ENCODE measurements at places on chromosomes 7 and 10.

GRCh38 chr10:49286686-49287085 lies 12.3 kb upstream of the C10orf71 start:
- DNase-seq, result no peak

GRCh38 chr7:123791001-123791400 lies 42.2 kb upstream of the WASL start:
- DNase-seq, result no peak

DNA sequence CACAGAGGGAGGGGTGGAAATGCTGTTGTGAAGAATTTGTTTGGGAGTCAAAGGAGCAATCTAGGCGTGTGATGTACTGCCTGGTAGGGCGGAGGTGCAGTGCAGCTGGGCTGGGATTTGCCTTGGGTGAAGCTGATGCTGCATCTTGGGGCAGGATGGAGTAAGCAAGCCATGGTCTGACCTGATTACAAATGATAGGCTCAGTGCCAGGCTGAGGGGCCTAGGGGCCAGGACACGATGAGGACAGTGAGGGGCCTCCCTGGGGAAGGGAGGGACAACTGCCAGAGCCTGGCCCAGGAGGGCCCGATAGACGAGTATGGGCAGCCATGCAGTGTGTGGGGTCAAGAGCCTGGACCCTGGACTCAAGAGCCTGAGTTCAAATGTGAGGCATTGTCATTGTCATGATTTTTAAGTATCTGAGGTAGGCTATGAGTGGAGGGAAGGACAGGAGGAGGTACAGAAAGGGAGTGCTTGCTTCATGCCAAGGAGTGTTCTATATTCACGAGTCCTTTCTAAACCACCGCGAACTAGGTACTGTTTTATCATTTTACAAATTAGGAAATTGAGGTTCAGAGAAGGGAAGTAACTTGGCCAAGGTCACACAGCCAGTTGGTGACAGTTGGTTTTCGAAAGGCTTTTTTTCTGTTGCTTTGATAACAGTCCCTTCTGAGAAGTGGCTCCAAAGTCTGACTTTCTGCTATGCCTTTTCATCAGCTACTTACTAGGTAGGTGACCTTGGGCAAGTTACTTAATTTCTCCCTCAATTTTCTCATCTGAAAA lies 29.7 kb downstream of the HIF1AN start:
- DNase-seq, result no peak

GRCh38 chr7:133851411-133851810 lies 275.7 kb upstream of the LRGUK start:
- DNase-seq, result no peak

GRCh38 chr7:156752367-156753228 lies 112.0 kb downstream of the RNF32 start:
- DNase-seq, result no peak

- DNase-seq, result no peak
Measured at GRCh38 chr7:106729720-106730385, 68.9 kb upstream of the CCDC71L start.

GRCh38 chr7:141820067-141820466 lies 21.2 kb downstream of the PRSS37 start:
- no peak for DNase-seq

DNA sequence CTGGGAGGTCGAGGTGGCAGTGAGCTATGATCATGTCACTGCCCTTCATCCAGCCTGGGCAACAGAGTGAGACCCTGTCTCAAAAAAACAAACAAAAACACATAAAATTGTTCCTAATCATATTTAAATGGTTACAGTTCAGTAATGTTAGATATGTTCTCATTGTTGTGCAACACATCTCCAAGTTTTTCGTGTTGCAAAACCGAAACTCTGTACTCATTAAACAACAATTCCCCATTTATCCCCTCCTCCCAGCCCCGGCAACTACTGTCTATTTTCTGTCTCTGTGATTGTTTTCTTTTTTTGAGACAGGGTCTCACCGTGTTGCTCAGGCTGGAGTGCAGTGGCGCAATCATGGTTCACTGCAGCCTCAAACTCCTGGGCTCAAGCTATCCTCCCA lies 16.1 kb upstream of the PRXL2A start:
- no peak for DNase-seq

GRCh38 chr7:31758755-31759154 lies 71.7 kb downstream of the PPP1R17 start:
- DNase-seq, result no peak
